NCI-H187 treated with DMSO at 0.1 percent for 48 hours (cell line): ENCODE measurements at places on chromosomes 2 and 18.
A peak's percentile ranks its signal among the peaks of the same experiment; 100 is the strongest.

DNA sequence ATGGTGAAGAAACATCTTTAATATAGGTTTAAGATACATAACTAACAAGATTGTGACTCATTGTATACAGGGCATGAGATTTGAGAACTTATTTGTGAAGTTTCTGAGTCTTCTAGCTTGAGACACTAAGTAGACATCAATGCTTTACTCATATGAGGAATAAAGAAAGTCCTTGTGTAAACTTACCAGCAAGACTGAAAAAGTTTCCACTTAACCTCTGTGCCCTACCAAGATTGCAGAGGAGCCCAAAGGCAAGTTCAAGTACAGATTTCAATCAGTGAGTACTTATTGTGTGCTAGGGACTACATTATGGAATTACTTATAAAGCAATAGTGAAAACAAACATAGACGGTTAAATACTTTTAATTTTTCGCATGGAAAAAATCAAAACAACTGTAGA, 1041.2 kb upstream of the CELF4 start:
- DNase-seq, result no peak

- no peak for DNase-seq
Measured at GRCh38 chr18:45166836-45167551, 448.3 kb upstream of the SLC14A2 start.

- peak; percentile 13 for DNase-seq
Measured at GRCh38 chr2:85707304-85707703, 13.1 kb downstream of the GNLY start.

DNA sequence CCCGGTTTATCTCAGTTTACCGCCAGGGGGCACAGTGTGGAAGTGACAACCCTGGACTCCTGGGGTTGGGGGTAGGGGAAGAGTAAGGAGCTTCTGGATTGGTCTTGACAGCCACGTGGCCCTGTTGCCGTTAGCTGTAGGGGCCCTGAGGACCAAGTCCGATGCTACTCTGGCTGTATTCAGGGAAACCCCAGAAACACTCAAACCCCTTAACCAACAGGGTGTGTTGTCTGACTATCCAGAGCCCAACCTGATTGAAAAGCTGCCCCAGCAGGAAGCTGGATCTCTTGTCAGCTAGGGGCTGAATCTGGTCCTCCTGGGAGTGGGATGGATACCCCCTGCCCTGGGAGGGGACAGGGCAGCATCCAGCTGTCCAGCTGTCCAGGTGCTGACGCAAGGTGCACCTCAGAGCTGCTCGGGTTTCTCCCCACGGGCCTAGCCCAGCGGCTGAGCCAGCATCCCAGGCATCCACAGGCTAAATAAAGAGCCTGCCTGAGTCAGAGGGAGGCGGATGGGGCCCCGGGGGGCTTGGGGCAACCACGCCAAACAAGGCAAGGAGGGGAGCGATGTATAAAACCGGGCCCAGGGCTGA, 3.1 kb upstream of the GMPPA start:
- no peak for DNase-seq

GRCh38 chr2:215377283-215377682, 58.6 kb downstream of the FN1 start:
- DNase-seq, result no peak

DNA sequence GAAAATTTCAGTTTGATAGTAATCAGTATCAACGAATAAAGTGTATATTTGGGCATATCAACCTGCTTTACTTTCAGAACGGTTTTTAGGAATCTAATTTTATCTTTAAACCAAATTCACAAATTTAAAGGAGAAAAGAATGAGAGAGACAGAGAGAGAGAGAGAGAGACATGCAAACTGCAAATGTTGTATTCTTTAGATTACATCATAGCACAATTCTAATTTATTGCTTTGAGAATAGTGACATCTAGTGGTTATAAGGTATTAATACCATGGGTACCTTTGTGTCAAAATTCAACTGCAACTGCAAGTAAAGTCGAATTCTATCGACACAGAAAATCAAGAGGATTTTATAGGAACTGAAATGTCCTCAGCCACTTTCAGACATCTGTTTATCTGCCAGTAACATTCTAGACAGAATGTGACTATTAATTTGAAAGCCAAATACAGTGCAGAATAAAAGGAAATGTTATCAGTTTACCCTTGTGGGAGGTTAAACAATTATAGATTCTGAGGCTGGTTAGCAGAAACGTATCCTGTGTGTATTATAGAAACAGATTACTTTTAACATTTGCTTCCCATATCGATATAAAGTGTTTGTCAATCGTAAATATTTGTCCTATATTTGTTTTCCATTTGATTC, 529.8 kb upstream of the VRK2 start:
- peak; percentile 30 for DNase-seq

DNA sequence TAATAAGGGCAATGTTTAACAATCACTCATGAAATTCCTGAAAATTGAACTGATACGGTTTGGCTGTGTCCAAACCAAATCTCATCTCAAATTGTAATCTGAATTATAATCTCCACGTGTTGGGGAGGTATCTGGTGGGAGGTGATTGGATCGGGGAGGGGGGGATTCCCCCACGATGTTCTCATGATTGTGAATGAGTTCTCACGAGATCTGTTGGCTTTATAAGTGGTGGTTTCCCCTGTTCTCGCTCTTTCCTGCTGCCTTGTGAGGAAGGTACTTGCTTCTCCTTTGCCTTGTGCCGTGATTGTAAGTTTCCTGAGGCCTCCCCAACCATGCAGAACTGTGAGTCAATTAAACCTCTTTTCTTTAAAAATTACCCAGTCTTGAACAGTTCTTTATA, 34.0 kb upstream of the SKOR2 start:
- no peak for DNase-seq

DNA sequence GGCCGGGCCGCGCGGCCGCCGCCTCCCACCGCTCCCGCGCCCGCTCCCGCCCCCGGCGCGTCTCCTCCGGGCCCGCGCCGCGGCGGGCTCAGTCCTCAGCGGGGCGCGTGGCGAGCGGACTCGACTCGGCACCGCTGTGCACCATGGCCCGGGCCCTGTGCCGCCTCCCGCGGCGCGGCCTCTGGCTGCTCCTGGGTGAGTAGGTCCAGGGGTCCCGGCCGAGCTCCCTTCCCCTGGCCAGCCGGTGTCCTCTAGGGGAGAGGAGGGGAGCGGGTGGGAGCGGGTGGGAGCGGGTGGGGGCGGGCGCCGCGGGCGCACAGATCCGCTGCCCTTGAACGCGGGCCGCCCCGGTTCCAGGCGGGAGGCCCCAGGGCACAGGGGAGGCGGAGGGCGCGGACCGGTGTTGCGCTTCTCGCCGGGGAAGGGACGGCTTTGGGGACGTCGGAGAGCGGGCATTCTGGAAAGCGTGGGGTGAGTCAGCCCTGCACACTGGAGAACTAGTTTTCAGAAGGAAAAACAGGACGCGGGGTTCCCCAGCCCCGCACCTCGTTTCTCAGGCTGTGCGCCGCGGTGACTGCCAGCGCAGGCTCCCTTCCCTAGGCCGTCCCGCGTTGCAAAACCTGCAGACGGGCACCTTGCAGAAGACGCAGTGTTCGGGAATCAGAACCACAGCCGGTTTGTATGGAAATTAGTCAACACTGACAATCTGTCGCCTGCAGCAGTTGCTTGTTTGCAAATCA, at the start of gene RAMP1:
RAMP1 (plus strand) TSS at position 91 of the 740 bp plus-strand sequence; CDS start at position 144, 53 bp downstream.
- DNase-seq, result no peak

- DNase-seq, result no peak
Measured at GRCh38 chr2:176747928-176748327, 464.7 kb upstream of the HNRNPA3 start.

GRCh38 chr2:234816056-234816455, 135.8 kb upstream of the SH3BP4 start:
- DNase-seq, result no peak

- DNase-seq, result no peak
Measured at GRCh38 chr2:15377202-15377601, 183.9 kb downstream of the NBAS start.

DNA sequence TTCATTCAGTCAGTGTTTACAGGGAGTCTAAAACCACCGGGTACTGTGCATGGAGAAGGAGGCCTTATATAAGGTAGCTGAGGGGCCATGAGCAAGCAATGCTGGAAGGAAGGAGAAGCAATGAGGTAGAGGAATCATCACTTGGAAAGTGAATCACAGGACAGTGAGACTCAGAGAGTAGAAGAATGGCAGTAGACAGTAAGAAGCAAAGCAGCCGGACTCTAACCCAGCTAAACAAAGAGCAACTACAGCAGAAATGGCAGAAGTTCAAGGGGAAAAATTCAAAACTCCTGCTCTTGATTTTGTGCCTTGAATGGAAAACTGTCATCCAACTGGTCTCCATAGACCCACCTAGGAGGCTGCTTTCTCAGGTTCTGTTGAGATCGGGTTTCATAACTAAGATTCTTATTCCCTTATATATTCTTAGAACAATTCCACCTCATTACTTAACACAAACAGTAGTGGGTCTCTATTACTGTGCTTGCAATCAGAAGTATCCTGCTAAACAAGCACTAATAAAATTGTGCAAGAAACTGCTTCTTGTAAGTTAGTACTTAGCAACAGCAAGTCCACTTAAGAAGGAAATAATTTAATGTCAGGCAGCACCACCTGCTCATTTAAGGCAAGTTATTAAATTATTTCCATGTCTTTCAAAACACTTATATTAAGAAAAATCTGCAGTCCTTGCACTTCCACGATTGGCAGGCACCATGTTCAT, 68.0 kb downstream of the RBMS1 start:
- DNase-seq, result no peak

DNA sequence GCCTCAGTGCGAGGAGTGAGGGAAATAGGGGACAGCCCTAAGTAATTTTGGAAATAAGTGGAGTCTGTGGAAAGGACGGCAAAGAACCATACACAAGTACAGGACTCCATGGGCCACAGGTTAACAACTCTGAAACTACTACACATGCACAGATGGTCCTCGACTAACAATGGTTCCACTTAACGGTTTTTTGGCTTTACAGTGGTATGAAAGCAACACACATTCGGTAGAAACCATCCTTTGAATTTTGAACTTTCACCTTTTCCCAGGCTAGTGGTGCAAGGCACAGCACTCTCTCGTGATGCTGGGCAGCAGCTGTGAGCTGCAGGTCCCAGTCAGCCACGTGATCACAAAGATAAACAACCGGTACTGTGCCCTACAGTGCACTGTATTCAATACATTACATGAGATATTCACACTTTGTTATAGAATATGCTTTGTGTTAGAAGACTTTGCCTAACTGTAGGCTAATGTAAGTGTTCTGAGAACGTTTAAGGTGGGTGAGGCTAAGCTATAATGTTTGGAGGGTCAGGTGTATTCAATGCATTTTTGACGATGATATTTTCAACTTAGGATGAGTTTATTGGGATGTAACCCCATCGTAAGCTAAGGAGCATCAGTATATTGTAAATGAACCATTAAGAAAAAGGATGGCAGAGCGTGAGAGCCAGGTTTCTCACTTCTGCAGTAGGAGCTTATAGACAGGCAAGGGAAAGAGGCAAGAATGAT, 44.6 kb downstream of the TBC1D8 start:
- no peak for DNase-seq

- DNase-seq, result no peak
Measured at GRCh38 chr2:46642218-46642617, 162.9 kb downstream of the TMEM247 start.

GRCh38 chr2:121748202-121748601, 7.2 kb upstream of the TSN start:
- DNase-seq, result no peak

DNA sequence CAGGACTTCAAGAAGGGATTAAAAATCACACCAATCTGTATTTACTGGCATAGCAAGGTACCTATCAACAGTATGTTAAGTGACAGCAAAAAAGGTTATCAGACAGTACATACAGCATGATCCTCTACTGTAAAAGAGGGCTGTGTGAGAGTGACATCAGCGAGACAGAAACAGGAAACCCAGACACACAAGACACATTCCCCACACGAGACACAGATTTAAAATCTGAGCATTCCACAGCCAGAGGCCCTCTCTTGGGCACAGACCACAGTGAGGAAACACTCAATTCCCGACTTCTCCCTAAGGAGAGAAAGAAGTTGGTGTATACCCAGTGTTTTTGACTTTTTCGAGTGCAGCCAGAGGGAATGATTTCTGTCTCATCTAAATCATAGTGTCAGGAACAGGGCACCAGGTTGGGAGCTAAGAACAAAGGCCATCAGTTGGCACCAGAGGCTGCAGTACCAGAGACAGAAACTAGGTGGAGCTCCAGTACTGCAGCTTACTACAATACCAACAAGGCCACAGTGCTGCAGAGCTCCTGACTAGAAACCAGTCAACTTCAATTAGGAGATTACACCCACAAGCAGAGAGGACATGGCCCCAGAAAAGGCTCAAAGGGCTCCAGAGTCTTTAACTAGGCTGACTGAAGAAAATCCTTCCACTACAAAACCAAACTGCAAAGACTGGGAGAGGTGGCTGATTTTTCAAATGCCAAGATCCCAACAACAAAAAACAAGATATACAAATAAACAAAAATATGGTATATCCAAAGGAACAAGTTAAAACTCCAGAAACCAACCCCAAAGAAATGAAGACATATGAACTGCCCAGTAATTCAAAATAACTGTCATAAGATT, 41.0 kb downstream of the UNC50 start:
- DNase-seq, result peak; percentile 72

GRCh38 chr2:237872178-237872887, 12.9 kb downstream of the RAMP1 start:
- DNase-seq, result no peak

- no peak for DNase-seq
Measured at GRCh38 chr2:198347946-198348345, 543.6 kb downstream of the PLCL1 start.

DNA sequence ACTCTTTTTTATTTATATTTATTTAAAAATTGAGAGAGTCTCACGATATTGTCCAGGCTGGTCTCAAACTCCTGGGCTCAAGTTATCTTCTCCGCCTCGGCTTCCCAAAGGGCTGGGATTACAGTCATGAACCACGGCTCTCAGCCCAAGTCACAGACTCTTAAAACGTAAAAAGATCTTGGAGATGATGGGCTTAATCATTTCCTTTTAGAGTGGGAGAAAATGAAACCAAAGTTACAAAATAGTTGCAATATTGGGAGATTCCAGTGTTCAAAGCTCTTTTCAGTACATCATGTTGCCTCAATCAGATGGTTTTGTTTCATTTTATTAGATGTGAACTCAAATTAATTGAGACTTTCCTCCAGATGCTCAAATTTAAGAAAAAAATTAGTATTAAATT, 151.4 kb upstream of the XPO1 start:
- DNase-seq, result no peak

DNA sequence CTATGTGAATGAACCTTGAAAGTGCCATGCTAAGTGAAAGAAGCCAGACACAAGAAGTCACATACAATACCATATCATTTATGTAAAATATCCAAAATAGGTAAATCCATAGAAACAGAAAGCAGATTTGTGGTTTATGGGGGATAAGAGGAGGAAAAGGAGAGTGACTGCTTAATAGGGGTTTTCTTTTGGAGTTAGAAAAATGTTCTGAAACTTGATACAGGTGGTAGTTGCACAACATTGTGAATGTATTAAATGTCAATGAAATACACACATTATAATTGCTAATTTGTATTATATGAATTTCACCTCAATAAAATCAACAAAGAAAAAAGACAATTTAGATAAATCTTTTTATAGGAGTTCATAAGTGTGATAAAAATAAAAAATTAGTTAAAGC, 37.1 kb downstream of the MEMO1 start:
- DNase-seq, result no peak

DNA sequence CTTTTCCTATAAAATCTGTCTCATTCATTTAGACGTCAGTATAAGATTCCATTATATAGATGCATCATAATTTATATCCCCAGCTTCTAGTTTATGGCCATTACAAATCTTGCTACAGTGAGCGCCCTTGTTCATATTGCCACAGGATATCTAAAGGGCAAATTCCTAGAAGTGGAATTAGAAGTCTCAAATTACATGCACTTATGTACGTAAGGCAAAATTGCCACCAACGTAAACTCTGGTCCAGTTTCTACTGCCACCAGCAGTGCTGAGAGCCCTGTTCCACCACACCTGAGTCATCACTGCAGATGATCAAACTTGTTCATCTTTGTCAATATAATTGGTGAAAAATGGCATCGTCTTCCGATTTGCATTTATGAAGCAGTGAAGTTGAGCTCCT, 90.9 kb upstream of the ID2 start:
- peak; percentile 58 for DNase-seq
